ENCODE measurements at places on chromosomes 6 and 20. TPM values are rescaled to one million over a fixed set of nuclear protein-coding genes. Genes with fewer than 3 reads are reported as not detected.

TP53TG5 gene
- total RNA-seq: 0.69 TPM

CST2 gene
- not detected for total RNA-seq

SSTR4 gene
- total RNA-seq: 0.33 TPM

TNFRSF6B gene
- total RNA-seq: 3.1 TPM

TAAR9 gene
- not detected for total RNA-seq

OR2B6 gene
- not detected for total RNA-seq

COL21A1 gene
- 51.7 TPM for total RNA-seq

IL17A gene
- not detected for total RNA-seq

MYLK2 gene
- 0.79 TPM for total RNA-seq

HSPA1L gene
- 4.8 TPM for total RNA-seq

CDKAL1 gene
- 34.2 TPM for total RNA-seq

E2F1 gene
- 10.9 TPM for total RNA-seq

SHLD1 gene
- 6.2 TPM for total RNA-seq

DEFB124 gene
- total RNA-seq: not detected

SLC17A3 gene
- not detected for total RNA-seq

CTCFL gene
- total RNA-seq: 0.28 TPM

PRDM13 gene
- total RNA-seq: 1.7 TPM

TCP11 gene
- 0.30 TPM for total RNA-seq

TAB2 gene
- total RNA-seq: 65.1 TPM

TBX18 gene
- total RNA-seq: 26.6 TPM

SPATS1 gene
- 0.88 TPM for total RNA-seq

IRF4 gene
- 1.0 TPM for total RNA-seq

PBOV1 gene
- not detected for total RNA-seq

PRPH2 gene
- 9.0 TPM for total RNA-seq

CLDN20 gene
- total RNA-seq: not detected

RBPJL gene
- total RNA-seq: 0.11 TPM

LY6G5C gene
- total RNA-seq: 0.40 TPM

SLC26A8 gene
- 4.4 TPM for total RNA-seq

SLC4A11 gene
- 0.50 TPM for total RNA-seq

TMEM200A gene
- total RNA-seq: 8.8 TPM

CD40 gene
- total RNA-seq: 1.6 TPM

PRRT1 gene
- total RNA-seq: 0.89 TPM

C6orf118 gene
- total RNA-seq: 6.0 TPM
